Activated T-cell treated with anti-CD3 and anti-CD28 coated beads for 48 hours (primary cell): ENCODE measurements at places on chromosomes 6 and 20.

DNA sequence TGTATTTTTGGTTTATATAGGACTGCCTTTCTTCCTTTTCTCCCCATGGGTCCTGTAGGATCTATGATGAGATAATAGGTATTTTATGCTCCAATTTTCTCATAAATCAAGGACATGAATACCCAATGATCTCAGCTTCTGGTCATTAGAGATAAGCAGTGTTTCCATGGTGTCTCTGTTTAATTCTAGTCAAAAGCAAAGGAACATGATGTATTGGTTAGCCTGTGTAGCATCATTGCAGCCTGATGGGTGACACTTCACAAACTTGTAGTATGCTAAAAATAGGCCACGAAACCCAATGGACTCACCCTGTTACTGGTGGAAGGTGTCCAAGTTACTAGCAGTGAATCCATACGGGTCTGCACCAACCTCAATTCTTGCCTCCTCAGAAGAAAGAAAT lies 116.2 kb upstream of the SNX9 start:
- DNase-seq: no peak

- DNase-seq: no peak
Observed at GRCh38 chr6:30641048-30641447, 5.9 kb upstream of the C6orf136 start.

- DNase-seq: no peak
Observed at GRCh38 chr6:51511081-51511480, 576.3 kb downstream of the PKHD1 start.

DNA sequence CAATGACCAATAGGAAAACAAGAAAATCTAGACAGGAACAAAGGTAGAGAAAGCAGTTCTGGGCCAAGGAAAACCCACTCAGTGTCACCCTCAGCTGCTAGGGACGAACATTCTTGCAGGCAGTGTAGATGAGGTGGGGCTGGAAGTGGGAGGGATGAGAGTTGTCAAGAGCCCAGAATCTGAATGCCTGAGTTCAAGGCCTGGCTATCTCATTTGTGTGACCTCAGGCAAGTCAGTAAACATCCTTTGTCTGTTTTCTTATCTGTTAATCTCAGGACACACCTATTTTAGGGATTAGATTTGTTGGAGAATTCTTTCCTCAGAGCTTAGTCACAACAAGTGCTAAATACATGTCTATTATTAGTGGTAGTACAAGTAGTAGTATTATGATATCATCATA lies 50.9 kb upstream of the KIF16B start:
- no peak for DNase-seq

DNA sequence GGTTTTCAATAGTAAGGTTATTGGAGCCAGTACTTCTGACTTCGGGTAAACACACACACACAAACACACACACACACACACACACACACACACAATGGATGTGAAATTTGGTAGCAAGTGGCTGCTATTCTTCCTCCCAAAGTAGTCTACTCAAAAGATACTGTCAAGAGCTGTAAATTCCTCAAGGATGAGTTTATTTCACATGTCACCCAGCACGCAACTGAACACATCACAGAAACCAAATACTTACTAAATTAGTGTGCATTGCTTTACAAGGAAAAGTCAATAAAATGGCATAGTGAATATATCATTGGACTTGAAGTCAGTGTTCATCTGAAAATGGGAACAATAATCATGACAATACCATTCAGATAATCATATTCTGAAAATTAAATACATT lies 32.9 kb downstream of the MMUT start:
- DNase-seq: no peak

DNA sequence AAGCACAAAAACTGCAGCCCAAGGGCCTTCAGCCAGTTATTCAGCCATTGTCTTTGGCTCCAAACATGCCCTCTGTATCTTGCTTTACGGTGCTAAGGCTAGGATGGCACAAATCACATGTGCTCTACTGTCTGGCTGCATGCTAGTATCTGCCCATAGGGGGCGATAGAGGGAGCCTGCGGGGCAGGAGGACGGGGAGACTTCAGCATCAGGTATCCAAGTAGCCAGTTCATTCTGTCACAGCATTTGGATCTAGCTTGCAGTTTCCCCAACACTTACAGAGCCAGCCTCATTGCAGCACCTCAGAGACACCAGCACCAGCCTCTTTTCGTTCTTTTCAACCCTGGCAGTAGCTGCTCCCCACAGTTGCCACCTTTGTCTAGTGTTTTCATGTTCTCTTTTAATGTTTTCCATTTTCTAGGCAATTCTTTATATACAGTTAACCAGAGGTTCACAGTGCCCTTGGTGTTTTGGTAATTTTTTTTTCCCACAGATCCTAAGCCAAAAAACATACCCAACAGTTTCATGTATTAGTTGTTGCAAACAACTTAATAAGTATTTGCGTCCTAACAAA lies 705.9 kb downstream of the PTPRT start:
- DNase-seq: peak; percentile 1

DNA sequence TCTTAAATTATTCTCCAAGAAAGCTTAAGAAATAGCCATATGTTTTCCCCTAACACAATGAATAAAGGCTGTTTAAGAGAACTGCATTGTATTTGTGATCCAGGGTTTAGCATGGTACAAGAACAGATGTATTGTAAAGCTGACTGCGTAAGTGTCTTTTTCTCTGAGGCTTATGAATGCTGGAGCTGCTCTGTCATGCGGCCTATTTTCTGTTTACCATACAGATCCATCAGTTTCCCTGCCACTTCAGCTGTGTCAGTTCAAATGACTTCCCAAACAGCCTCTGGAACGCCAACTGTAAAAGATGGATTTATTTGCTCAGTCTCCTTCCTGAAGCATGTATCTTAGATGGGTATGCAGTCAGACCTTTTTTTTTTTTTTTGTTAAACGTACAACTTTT lies 419.3 kb upstream of the HS3ST5 start:
- no peak for DNase-seq

GRCh38 chr20:50269091-50270033 lies 78.7 kb downstream of the CEBPB start:
- DNase-seq: no peak

DNA sequence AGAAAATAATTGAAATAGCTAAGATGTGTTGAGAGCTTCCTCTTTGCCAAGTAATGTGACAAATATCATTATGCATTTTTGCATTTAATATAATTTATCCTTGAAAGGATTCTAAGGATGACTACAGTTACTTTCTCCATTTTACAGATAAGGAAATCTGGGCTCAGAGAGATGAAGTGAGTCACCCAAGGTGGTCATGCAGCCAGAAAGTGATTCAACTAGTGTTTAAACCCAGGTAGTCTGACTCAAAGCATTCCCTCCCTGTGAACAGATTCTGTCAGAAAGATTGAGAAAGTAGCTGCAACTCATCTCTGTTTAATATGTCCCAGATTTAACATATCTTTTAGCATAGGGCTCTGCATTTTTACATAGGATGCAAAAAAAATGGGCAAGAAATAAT lies 28.1 kb downstream of the NRSN1 start:
- DNase-seq: no peak

- DNase-seq: peak; percentile 85
Observed at GRCh38 chr20:50186151-50186885, 4.3 kb upstream of the CEBPB start.

GRCh38 chr20:50645253-50646068 lies 45.9 kb downstream of the RIPOR3 start:
- no peak for DNase-seq

GRCh38 chr20:41228858-41229257 lies 88.7 kb downstream of the ZHX3 start:
- no peak for DNase-seq

- DNase-seq: no peak
Observed at GRCh38 chr20:47167846-47168245, 188.7 kb downstream of the ZMYND8 start.

GRCh38 chr6:46898006-46898405 lies 23.7 kb downstream of the ADGRF5 start:
- DNase-seq: no peak

GRCh38 chr6:126204598-126204997 lies 135.3 kb upstream of the CENPW start:
- no peak for DNase-seq

GRCh38 chr6:27176523-27177484 lies 70.7 kb upstream of the PRSS16 start:
- DNase-seq: peak; percentile 47

GRCh38 chr20:2303673-2304072 lies 7.9 kb downstream of the TGM3 start:
- DNase-seq: no peak

DNA sequence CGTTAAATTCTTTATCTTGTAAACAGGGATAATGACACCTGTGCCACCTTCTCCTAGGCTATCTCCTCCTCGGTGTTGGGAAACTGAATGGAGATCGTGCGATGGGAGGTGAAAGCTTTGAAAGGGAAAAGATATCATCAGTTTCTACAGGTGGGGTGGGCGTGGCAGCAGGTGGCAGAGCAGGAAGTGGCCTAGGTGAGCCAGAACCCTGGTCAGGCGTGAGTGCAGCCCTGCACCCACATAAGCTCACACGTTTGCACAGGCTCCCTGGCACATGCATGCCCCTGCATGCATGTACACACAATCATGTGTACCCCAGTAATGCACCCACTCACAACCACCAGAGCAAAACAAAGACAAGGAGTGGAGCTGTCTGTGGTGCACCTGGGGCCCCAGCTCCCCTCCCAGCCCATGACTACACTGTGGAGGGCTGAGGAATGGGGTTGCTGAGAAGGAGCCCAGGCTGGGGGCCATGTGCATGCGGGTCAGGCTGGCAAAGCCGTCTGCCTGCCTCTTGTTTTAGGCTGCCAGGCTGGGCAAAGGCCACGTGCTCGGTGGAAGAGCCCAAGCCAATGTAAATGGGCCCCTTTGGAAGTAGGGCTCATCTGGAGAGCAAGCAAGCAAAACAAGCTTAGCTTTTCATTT lies 61.5 kb downstream of the TFAP2C start:
- DNase-seq: no peak

- no peak for DNase-seq
Observed at GRCh38 chr20:7571101-7571500, 369.2 kb downstream of the HAO1 start.

- DNase-seq: no peak
Observed at GRCh38 chr6:21332077-21332476, 261.5 kb upstream of the SOX4 start.

- DNase-seq: no peak
Observed at GRCh38 chr20:17620371-17621228, 50.7 kb downstream of the DSTN start.

- no peak for DNase-seq
Observed at GRCh38 chr6:163165922-163166321, 248.6 kb upstream of the QKI start.

- DNase-seq: no peak
Observed at GRCh38 chr20:49318430-49319207, 40.8 kb upstream of the ZNFX1 start.

DNA sequence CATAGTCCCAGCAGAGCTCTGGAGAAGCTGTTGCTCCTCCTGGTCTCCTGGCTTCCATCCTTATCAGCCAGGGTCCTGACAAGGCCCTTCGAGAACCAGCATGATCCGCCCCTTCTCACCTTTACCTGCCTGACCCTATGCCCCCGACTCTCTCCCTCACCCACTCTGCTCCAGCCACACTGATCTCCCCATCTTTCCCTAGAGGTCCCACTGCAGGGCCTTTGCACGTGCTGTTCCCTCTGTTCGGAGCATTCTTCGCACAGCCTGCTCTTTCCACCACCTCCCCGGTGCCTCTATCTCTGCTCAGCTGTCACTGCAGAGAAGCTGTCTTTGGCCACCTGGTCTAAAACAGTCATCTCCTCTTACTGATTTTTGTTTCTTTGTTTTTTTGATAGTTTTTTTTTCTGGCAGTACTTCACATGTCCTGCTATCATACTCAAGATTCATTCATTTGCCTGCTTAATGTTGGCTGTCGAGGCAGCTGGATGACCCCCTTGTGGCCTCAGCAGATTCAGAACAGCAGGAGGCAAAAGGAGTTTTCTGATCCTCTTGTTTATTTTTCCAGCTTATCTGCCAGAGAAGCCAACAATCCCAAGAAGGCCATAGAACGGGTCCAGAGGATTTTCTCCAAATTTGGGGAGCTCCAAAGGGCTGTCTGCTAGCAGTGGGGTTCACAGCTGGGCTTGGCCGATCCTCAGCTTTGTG lies 1.6 kb upstream of the PTGIS start:
- DNase-seq: no peak

- no peak for DNase-seq
Observed at GRCh38 chr6:106631346-106631745, 2.0 kb downstream of the QRSL1 start.

DNA sequence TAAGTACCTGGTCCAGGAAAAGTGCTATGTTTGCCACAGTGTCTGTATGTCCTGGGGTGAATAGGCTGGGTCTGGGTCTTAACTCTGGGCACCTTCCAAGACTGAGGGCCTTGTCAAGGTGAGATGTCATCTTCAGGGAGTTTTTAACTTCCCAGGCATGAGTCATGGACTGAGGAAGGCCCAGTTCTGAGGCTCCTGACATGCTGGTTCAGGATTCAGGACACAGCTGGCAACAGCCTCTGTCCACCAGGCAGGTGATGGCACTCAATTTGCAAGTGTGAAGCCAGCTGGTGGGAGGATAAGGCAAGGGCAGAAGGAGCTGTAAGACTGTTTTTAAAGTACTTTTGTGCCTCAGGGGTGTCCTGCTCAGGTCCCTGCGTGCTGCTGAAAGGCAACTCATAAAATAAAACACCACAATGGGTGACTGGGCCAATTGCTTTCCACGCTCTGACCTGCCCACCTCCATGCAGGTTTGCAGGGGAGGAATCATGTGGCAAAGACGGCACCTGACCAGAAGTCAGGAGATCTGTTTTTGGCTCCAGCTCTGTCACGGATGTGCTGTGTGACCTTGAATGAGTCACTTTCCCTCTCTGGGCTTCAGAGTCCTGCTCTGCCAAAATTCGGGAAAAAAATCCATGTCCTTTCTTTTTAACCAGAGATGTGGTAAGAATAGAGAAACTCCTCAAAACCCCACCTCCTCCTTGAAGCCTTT lies 4.9 kb upstream of the PACSIN1 start:
- no peak for DNase-seq

GRCh38 chr20:6142348-6142993 lies 19.6 kb upstream of the FERMT1 start:
- DNase-seq: peak; percentile 10

GRCh38 chr20:6579417-6579816 lies 188.1 kb upstream of the BMP2 start:
- DNase-seq: no peak

GRCh38 chr6:39843305-39844020 lies 51.3 kb downstream of the DAAM2 start:
- DNase-seq: no peak

- DNase-seq: no peak
Observed at GRCh38 chr6:34696189-34696738, 303 bp downstream of the ILRUN start.

GRCh38 chr6:10309457-10310329 lies 105.2 kb downstream of the TFAP2A start:
- DNase-seq: no peak
